ENCODE measurements at places on chromosomes 1 and 21.

DNA sequence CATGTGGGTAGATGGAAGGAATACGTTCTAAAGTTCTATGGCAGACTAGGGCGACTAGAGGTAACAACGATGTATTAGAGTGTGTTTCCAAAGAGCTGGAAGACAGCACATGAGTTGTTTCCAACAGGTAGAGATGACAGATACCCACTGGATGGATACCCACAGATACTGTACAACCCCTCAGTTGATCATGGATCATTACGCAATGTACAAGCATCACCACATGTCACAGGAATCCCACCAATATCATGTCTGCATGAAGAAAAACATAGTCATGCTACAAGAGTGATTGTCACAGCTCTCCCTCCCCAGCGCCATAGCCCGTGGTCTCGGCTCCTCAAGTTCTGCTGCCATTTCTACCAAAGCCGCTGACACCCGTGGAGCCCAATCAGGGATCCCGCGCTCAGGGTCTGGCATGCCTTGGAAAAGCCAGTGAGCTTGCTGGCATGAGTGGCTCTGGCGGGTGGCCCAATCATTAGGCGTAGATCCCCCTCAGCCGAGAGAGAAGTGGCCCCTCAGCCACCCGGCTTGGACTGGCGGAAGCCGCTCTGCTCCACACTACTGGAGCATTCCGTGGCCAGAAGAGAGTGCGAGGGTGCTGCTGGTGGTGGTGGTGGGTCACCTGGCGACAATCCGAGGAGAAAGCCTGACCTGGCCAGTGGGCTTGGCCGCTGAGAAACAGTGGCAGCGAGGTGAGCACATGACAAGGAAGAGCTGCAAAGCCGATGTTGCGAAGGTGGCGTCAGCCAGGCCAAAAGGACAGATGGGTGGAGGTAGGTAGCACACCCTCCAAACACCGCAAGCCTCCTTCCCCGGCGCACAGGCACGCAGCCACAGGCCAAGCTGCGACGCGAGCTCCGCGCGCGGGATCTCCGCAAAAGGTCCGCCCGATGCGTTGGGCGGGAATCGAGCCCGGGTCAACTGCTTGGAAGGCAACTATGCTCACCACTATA, 65.7 kb upstream of the FCGR2A start:
- DNase-seq: no peak

GRCh38 chr1:210074904-210075303, 136.9 kb downstream of the SYT14 start:
- DNase-seq: no peak

- no peak for DNase-seq
Measured at GRCh38 chr1:159173320-159173719, 1.9 kb downstream of the CADM3 start.

DNA sequence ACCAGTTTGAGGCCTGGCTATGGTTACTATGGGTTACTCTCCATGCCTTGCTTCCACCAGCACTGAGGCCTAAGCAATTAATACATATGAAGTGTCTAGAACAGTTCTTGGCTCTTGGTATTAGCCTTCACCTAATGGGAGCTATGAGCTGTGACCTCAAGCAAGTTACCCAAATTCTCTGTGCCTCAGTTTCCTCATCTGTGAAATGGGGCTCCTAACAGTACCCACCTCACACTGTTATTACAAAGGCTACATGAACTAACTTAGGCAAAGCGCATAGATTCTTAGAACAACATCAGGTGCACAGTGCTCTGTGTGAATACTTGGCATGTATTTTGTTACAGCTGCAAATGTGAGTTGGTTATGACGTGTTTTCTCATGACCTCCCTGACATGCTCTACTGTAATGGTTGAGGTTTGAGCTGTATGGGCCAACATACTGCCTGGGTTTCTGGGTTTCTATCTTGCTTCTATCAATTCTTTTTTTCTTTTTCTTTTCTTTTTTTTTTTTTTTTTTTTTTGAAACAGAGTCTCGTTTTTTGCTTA, 26.5 kb downstream of the CDCP2 start:
- no peak for DNase-seq

DNA sequence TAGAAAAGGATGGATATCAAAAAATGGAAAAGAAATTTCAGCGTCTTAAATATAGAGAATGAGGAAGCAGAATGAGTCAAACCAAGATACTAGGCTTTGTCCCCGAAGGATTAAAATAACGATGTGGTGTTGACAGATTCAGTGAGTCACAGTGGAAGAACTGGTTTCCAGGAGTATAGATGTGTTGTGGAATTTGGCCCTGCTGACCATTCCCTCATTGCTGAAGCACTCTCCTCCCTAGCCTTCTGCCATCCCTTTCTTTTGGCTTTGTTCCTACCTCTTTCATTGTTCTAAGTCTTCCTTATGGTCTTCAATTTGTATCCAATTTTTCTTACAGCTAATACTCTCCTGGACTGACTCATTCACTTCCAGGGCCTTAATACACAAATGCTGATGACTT, 23.1 kb upstream of the USP25 start:
- no peak for DNase-seq

GRCh38 chr1:183597656-183598347, 7.5 kb upstream of the NCF2 start:
- no peak for DNase-seq

- no peak for DNase-seq
Measured at GRCh38 chr1:156497078-156497742, 3.4 kb downstream of the MEF2D start.

DNA sequence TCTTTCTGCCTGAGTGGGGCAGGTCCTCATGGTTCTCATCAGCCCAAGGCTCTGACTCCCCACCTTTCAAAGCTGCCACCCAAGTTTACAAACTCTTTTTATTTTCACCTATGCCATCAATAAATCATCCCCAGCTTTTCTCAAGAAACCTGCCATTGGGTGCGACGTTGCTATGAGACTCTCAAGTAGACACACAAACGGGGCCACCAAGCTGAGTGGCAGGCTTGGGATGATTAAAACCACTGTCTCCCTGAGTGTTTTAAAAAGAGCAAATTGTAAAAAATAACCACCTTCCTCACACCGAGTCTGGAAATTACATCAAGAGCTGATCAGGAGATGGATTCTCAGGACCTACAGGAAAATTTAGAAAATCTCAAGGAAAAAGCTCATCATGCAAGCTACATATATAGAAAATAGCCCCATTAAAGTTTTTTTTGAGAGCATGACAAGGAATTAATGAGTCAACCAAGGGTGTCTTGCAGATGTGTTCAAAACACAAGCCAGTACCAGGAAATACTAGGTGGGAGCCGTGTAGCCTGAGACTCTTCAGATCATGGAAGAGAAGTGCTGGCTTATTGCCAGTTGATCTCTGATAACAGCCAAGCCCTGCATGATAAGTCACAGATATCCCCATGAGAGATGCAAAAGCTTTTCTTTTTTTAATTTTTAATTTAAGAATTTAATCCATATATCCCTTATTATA, 158.4 kb upstream of the BACE2 start:
- no peak for DNase-seq

DNA sequence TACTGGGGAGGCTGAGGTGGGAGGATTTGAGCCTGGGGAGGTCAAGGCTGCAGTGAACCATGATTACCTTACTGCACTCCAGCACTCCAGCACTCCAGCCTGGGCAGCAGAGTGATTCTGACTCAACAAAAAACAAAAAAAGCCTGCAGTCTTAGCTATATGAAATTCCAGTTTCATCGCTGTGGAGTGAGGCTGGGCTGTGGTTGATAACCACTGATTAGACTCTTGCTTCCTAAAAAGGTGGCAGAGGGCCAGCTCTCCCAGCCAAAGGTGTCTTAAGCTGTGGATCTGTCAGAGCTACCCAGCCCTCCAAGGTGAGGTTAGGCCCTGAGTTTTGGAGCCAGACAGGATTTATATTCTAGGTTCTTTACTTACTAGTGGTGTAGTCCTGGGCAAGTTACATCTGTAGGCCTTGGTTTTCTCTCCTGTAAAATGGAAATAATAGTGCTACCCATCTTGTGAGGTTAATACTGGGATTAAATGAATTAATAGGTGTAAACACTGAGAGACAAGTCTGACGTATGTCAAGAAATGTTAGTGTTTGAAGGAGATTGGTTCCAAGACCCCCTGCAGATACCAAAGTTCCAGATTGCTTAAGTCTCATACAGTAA, 35.9 kb downstream of the TMCC2 start:
- no peak for DNase-seq

- no peak for DNase-seq
Measured at GRCh38 chr1:30028283-30028682, 695.1 kb downstream of the MATN1 start.

DNA sequence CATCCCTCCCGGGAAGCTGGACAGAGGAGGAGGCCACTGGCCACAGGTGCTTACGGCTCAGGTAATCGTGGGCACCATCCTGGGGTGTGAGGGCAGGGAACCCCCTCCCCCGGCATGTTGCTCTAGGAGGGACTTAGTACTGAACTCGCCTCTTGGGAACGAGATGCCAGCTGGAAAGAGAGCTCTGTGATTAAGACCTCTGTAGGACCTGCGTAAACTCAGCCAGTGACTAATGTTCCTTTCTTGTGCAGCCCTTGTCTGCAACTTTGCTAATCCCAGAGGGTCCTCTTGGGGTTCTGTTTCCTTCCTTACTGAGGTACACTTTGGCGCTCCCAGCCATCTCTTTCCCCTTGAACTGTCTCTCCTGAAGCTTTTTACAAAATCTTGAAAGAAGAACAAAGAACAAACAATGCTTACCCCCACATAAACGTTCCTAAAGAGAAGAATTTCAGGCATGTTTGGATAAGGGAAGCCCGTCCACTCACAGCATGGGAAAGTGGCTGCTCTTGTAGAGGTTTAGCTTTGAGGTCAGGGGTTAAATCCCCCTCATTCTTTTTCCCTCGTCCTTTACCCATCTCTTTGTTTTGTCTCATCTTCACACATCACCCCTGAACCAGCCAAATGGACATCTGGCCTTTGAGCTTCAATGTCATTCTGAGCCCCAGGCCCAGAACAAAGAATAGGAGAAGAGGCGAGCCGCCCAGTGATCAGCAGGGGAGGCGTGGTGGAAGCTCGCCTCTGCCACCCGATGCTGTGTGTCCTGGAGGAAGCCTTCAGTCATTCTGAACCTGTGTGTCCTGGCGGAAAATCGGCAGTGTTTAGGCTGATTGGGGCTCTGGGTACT, 37.4 kb downstream of the CITED4 start:
- peak; percentile 23 for DNase-seq

DNA sequence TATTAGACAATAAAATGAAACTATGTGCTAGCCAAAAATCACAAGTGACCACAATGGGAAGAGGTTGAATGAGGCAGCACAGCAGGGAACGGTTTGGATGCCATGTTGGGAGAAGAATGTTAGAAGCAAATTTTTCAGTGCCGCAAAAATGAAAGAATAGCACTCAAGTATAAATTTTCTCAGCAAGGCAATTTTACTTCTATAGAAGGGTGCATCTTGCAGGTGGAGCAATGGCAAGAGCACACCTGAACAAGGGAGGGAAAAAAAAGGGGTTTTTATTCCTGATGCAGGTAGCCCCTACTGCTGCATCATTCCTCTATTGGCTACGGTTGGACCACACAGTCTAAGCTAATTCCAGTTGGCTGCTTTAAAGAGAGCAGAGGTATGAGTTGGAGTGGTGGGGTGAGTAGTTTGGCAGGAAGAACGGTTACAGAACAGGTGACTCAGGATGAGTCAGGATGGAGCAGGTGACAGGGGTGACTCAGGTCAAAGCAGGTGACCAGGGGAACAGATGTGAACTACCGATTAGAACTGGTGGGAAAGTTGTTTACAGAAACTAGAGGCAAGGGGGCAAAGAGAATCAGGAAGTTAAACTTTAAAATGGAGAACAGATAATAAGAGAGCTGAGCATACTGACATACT, 301.1 kb upstream of the NRIP1 start:
- no peak for DNase-seq

DNA sequence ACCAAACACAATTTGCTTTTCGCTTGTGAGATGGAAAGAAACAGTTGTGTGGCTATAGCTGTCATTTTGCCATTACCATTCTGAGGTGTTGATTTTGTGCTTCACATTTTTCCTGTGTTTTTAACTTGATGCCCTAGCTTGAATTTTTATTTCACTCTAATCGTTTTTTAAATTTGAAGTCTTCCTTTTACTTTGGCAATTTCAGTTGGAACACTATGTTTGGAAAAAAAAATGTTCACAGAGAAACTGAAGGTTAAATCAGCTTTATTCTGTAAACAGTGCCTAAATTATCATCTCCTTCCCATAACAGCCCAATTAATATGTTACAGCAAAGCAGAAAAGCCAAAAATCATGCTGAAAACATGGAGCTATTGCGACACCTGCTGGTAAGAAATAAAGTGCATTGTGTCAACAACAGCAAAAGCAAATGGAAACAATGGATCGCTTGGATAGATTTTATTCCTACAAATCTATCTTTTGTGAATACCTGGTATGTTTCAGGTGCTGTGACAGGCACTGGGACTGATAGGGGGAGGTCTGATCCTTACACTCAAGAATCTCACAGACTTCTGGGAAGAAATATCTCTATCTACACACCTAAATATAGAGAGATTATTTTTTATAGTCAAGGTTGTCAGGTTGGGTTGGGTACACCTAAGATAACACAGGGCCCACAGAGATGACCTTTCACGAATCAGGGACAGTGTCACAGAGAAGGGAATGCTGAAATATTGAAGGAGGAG, 16.2 kb upstream of the ERICH3 start:
- peak; percentile 33 for DNase-seq

DNA sequence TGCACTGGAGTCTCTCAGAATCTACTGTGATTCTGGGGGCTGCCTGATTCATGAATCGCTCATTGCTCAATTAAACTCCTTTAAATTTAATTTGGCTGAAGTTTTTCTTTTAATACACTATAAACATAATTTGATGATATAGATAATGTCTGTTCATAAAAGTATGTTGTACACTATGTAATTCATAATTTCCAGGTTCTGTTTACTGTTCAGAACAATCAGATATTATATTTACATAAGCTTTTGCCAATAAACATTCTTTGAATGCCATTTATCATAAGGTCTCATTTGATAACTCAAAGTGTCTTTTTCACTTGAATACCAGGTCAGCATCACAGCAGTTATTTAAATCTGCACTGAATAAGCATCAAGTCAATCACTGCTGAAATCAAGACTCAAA, 39.6 kb downstream of the PIGK start:
- DNase-seq: no peak

DNA sequence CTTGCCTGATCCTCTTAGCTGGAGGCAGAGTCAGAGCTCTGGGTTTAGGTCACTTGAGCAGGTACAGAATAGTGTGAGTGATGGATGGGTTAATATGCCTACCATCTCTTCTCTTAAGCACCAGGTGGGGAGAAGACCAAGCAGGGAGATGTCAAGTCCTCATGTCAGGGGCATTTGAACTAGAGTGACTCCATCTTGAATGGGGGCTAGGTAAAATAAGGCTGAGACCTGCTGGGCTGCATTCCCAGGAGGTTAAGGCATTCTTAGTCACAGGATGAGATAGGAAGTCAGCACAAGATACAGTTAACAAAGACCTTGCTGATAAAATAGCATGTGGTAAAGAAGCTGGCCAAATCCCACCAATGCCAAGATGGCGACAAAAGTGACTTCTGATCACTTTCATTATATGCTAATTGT, 77.4 kb upstream of the BTG3 start:
- no peak for DNase-seq

DNA sequence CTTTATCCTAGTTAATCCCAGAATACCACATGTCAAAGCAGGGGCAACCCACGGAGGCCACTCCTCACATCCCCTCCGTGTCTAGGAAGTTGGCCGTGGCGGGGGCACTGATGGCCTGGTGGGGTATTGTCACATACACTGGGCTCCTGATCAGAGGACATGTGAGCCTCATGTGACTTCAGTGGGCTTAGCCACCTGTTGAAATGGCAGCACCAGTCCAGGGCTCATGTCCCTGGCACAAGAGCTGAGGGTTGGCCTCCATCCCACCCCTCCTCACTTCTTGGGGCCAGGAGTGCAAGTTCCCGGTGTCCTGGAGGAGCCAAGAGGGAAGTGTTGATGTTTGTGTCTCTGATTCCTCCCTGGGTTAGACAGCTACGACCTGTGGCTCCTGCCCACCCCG, 313.4 kb downstream of the CAMTA1 start:
- no peak for DNase-seq

All from smooth muscle cell of the brain vasculature (primary cell).